ENCODE measurements at places on chromosomes 2 and 18.
A peak's percentile ranks its signal among the peaks of the same experiment; 100 is the strongest.

- no peak for DNase-seq
These were observed 140.1 kb upstream of the HAAO start for GRCh38 chr2:42932271-42933151.

DNA sequence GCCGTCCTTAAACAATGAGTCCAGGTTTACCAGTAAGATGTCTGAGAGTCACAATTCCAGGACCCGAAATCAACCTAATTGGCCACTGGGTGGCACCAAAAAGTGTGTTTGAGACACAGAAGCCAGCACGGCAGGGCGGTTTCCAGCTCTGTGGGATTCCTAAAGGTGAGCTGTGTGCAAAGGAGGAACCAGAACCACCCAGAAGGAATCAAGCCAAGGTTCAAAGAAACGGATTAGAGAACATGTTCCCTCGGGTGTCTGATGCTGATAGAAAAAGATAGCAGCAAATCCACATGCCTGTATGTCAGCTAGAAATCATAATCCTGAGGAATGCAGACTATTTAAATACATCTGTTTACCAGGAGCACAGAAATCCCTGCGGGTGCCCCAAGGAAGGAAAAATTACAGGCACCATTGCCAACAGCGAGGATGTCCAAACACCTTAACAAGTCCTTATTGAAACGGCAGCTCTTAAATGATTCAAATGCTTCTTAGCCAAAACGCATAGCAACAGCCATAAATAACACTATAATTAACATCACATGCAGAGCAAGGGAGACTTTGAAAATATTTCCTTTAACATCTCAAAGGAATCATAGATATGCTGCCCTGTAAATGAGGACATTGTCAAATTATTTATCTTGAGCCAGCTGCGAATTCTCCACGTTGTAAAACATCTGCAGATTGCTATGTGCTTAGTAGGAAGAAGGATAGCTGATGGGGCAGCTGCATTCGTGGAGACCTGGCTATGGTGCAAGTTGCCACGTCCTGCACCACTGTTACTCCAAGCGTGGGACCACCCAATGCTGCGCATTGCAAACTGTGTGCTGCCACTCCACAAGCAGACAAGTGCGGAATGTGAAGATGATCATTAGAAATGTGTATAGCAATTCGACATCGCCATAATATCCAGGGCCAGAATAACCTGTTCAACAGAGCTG, 318.7 kb upstream of the NCKAP5 start:
- no peak for DNase-seq

- no peak for DNase-seq
These were observed 505.5 kb upstream of the ZEB2 start for GRCh38 chr2:145025382-145025781.

- no peak for DNase-seq
These were observed 123.6 kb downstream of the ZNF521 start for GRCh38 chr18:25228410-25228809.

DNA sequence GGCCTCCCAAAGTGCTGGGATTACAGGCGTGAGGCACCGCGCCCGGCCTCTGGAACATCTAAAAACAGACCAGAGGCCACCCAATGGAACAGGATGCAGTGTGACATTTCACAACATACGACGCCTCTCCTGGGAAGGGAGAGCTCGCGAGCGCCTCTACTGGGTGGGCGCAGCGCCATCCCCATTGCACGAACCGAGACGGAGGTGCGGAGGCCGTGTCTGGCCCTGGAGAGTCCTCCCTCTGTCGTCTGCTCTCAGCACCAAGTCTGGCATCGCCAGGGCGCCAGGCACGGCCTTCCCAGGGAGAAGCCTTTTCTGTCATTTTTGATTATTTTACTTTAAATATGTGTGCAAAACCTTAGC, 9.4 kb upstream of the GBX2 start:
- no peak for DNase-seq

- no peak for DNase-seq
These were observed 331.6 kb downstream of the KCNS3 start for GRCh38 chr2:18209934-18210639.

GRCh38 chr2:134258684-134259388, 5.0 kb downstream of the MGAT5 start:
- DNase-seq, result peak; percentile 22

DNA sequence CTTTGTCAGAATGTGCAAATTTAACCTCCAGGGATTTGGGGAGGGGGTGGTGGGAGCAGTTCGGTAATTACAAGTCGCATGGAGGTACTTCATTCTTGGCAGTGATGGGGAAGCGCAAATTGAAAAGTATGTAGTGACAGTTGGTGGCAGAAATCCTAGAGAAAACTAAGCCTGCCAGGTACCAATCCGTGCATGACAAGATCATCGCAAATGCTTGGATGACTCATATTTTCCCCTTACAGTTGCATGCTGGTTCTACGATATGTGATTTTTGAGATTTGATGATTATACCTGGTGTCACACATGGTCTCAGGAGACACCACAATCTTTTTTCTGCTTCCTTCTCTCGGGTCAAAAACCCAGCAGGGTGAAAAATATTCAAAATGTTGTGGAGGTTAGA, 479.7 kb upstream of the ID2 start:
- no peak for DNase-seq

- DNase-seq, result no peak
These were observed 398.4 kb upstream of the CWC22 start for GRCh38 chr2:180405520-180405919.

DNA sequence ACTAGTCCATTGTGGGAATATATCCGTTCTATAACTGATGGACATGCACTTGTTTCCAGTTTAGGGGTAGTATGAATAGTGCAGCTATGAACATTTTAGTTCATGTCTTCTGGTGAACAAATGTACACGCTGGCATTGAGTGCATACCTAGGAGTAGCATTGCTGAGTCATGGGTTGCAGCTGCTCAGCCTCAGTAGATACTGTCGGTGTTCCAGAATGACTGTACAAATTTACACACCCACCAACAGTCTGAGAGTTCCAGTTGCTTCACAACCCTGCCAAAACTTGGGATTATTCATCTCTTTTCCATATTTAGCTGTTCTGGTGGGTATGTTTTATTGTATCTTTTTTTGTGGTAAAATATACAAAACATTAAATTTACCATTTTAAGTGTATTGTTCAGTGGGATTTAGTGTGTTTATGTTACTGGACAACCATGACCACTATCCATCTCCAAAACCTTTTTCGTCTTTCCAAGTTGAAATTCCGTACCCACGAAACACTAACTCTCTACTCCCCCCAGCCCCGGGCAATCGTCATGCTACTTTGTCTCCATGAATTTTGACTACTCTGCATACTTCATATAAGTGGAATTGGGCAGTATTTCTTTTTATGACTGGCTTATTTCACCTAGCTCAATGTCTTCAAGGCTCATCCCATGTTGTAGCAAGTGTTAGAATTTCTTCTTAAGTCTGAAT, 281.0 kb downstream of the PRKCE start:
- no peak for DNase-seq

GRCh38 chr18:67199993-67200617, 316.4 kb downstream of the DSEL start:
- no peak for DNase-seq

DNA sequence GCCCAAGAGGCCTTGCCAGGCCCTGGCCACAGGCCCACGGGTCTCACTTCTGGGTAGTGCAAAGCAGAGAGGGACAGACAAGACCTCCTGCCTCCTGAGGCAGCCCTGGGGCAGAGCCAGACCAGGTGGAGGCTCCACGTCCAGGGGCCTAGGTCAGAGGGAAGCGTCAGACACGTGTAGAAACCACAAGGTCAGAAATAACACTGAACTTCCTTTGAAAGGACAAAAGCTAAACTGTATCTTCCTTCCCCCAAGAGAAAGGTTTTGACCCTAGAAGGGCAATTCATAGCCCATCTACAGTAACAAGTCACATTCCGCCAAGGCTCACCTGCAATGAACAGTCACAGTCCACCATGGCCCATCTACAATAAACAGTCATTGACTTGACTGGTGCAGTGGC, 17.9 kb downstream of the SDC1 start:
- no peak for DNase-seq

GRCh38 chr2:13046557-13047165, 329.9 kb downstream of the TRIB2 start:
- DNase-seq, result no peak

- no peak for DNase-seq
These were observed 142.3 kb upstream of the BOD1L2 start for GRCh38 chr18:57004366-57005121.

GRCh38 chr2:230447455-230448451, 31.8 kb downstream of the SP100 start:
- DNase-seq, result no peak

DNA sequence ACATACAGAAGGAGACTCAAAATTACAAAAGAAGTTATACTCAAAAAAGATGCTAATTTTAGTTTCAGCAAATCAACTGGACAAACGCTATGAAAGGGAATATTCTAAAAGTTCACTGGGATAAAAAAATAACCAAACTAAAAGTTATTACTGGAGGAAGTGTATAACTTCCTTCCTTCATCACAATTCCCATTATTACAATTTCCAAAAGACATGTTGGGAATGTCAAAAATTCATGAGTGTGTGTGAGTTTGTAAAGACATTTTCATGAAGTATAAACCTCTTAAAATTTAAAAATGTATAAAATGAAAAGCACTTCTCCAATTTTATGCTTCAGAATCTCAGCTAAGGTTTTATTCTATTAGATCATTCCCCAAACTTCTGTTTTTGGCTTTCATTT, 67.8 kb downstream of the MERTK start:
- no peak for DNase-seq

GRCh38 chr2:122239440-122239839, 484.0 kb downstream of the TSN start:
- DNase-seq, result no peak

DNA sequence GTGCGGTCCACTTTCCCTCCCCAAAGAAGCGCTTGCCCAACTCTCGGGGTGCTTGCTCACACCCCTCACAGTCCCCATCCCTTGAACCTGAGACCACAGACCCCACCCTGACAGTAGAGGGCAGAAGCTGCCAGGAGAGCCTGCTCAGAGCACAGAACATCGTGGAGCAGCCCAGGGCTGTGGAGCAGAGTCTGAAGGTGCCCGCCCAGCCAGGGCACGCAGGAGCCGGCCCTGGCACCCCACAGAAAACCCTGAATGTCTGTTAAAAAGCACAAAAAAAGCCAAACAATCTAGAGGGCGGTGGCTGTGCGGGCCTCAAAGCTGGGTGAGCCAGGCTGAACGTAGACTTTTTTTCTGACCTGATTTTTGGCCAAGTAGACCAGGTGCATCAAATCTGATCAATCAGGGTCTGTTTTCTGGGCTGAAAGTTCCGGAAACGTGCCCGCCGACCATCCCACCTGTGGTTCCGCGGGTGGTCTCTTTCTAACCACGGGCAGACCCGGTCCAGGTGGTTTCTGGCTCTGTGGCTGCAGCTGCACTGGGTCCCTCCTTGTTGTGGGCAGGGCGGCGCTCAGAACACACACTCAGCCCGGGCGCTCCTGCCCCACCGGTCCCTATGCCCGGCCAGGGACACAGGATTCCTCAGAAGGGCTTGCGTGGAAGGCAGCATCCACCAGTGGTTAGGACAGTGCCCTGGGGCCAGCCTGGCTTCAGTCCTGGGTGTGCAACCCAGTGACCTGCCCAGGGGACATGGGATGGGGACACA, 66.3 kb downstream of the SLC66A2 start:
- no peak for DNase-seq

- peak; percentile 4 for DNase-seq
These were observed 115.1 kb downstream of the NAB1 start for GRCh38 chr2:190763901-190764514.

DNA sequence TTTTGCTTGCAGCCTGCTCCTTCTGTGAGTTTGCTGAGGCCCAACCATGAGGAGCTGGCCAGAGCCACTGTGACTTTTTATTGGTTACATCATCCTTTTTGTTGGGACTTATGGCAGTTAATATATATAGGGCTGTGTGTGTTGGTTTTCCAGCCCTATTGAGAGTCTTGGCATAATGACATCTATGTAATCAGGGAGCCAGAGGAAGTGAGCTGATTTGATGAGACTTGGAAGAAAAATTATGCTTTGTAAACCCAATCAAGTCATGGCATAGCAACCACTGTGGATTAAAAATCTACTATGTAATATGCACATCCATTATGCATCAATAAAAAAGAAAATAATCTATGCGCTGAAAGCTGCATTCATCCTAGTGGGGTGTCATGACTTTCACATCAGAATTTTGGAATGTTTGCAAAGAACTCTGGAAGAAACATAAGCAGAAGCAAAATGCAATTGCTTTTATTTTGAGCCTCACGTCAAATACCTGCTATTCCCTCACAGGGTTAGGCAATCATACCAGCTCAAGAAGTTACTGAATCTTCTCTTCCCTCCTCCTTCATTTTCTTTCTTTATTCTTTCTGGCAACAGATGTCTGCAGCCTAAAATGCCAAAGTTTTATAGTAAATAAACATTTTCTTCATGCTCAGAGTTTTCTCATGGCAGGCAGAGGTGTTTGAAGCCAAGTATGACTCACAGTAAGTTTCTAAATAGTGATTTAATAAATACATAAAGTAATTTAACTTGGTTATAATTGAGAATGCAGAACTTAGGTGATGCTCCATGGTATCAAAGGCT, 308.5 kb downstream of the KCNS3 start:
- DNase-seq, result no peak

DNA sequence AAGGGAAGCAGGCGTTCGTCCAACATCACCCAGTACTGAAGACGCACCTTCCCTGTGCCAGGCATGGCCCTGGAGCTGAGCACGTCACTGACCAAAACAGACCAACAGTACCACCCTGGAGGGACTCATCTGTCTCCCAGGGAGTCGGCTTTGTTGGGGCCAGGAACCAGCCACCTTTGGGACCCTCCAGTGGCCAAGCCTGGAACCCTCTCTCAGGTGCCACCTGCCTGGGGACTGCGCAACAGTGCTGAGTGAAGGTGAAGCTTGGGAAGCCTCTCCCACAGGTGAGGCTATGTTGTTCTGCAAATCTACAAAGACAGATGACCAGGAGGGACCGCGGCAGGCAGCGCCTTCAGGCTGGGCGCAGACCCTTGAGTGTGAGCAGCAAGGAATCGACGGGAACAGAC, 91.4 kb upstream of the OTOS start:
- no peak for DNase-seq

DNA sequence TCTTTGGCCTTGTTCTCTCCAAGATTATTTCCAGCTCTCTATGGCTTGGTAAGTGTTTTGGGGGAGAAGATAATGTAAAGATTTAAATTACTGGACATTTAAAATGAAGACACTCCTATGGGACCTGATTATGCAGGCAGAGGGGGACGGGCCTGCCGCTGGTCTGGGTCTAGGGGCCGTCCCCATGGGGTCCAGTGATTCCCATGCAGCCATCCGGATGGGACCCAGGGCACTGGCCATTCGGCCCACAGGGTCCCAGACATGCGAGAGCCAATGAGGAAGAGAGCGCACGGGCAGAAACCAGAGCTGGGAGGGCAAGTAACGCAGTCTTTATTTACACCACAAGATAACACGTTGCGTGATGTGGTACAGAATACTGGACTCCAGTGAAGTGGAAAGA, 200.0 kb downstream of the TWIST2 start:
- no peak for DNase-seq
